CD4-positive, alpha-beta T cell treated with Interleukin-15 for 1 hour (primary cell): ENCODE measurements at places on chromosomes 2 and 18.
A peak's percentile ranks its signal among the peaks of the same experiment; 100 is the strongest.

GRCh38 chr18:7436166-7436565, 130.9 kb upstream of the PTPRM start:
- no peak for DNase-seq

DNA sequence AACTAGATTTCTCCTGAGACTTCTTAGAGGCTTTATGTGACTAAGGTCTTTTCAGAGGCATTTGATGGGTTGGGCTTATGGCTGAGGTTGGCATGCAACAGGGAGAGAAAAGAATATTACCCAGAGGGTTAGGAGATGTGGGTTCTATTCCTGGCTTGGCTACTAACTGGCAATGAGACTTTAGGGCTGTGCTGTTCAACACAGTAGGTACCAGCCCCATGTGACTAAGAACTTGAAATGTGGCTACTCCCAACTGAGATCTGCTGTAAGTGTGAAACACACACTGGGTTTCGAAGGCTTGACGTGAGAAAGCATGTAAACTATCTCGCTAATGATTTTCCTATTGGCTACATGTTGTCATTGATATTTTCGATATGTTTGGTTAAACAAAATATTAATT, 324.9 kb upstream of the SLC14A2 start:
- DNase-seq, result no peak

GRCh38 chr2:196137271-196137670, 34.1 kb downstream of the STK17B start:
- no peak for DNase-seq

DNA sequence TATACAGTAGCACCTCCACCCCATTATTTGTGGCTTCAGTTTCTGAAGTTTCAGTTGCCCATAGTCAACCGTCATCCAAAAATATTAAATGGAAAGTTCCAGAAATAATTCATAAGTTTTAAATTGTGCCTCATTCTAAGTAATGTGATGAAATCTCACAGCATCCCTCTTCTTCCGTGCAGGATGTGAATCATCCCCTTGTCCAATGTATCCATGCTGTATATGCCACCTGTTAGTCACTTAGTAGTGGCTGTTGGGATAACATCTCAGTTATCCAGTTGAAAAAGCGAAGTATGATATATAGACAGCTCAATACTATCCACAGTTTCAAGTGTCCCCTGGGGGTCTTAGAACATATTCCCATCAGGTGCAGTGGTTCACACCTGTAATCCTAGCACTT, 119.1 kb upstream of the OTX1 start:
- DNase-seq, result no peak

DNA sequence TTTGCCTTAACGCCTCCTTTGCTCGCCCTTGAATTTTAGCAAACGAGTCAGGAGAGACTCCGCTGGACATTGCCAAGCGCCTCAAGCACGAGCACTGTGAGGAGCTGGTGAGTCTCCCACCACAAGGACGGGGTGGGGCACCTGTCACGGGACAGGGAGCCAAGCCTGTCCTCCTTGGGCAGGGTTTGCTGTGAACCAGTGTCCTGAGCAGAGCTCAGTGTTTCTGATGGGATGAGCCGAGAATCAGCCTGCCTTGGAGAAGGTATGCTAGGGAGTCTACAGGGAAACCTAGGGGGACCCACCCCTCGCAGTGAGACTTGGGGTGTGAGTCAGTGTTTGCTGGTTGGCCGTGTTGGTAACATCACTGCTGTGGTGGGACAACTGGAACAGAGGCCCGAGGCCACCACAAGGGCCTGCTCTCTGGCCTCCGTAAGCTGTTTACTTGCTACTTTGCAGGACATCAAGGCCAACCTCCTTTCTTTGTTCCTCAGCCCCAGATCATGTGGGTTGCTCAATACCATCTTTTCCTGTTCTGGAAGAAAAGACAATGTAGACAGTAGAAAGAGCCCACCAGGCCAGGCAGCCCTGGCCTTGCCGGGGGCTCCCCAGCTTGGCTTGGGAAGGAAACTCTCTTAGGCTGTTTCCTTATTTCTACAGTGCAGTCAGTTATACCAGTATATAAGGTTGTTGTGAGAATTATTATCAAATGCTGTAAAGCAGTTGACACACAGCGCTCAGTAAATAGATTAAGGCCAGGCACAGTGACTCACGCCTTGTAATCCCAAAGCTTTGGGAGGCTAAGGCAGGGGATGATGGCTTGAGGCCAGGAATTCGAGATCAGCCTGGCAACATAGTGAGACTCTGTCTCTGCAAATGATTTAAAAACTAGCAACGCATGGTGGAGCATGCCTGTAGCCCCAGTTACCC, 42.4 kb downstream of the ITGB1BP1 start:
- DNase-seq, result no peak

GRCh38 chr2:24491542-24492420, 727 bp downstream of the NCOA1 start:
- DNase-seq, result peak; percentile 55

DNA sequence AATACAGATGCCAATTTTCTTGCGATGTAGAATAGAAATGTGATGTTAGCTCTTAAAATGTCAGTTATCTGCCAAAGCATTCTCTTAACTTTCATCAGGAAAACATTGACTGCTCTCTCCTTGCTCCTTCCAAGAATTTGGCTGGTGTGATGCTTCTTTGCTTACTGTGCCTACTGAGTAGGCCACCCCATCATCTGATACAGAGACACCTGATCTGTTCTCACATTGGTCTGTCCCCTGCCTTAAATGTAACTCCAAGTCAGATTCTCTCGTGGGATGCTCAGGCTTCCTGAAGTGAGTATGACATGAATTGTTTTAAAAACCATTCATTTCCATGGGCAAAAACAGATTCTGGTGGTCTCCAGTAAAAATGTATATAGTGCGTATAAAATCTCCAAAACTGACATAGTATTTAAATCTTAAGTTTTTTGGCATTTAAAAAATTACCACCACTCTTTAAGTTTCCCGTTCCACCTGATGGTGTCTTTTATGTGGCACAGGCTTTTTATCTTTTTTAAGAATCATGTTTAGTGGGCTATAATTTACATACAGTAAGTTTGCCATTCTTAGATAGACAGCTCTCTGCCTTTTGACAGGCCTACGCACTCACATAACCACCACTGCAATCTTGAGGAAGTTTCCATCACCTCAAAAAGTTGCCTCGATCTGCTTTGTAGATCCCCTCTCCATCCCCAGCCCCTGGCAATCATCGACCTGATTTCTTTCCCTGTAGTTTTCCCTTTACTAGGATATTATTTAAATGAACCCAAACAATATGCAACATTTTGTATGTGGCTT, 36.6 kb downstream of the UBE2F start:
- no peak for DNase-seq

DNA sequence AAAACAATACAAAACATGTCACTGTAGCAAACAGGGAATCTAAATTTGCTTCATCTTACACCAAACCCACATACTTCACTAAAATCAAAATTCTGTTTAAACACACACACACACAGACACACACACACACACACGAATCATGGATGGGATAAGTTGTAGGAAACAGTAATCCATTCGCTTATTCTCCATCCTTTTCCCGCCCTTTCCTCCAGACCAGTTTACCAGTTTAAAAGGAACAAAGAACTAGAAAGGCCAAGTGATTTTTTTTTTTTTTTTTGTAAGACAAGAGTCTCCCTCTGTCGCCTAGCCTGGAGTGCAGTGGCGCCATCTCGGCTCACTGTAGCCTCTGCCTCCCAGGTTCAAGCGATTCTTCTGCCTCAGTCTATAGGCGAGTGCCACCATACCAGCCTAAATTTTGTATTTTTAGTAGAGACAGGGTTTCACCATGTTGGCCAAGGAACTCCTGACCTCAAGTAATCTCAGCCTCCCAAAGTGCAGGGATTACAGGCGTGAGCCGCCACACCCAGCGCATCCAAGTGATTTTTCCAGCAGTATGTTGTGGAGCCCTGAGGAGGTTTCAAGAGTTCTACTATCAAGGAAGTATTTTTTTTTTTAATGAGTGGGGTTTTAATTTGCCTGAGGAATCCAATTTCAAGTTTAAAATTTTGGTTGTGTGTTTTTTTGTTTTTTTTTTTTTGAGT, 5.7 kb downstream of the PSME4 start:
- no peak for DNase-seq

DNA sequence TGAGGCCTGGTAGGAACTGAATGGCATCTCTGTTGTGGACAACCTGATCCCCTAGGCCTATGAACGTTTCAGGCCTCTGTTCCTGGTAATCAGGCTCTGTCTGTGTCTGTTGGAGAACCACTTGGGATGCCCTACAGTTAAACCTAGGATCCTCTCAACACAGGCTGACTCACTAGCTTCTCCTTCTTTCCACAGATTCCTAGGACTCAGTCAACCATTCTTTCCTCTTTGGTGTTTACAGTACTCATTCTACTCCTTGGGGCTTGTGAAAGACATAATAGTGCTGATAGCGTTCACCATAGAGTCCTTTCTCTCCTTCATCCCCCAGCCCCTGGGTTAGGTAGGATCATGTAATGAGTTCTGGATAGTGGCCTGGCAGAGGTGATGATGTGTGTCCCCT, 544.3 kb downstream of the METTL4 start:
- DNase-seq, result no peak

DNA sequence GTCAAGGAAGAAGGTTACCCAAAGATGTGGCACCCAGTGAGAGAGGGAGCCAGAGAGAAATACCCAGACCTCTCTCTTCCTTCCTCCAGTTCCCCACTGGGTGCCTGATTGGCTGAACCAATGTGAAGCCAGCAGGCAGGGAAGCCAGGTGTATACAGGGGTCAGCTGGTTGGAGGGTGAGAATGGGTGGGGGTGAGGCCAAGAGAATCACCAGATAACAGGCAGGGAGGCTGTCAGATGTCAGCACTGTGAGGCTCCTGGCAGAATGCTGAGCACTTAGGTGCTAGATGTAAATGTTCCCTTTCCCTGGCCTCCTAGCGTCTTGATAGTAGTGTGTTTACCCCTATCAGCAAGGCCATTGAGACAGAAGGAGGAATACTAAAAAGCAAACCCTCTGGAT, 104.0 kb upstream of the MGAT5 start:
- DNase-seq, result no peak

DNA sequence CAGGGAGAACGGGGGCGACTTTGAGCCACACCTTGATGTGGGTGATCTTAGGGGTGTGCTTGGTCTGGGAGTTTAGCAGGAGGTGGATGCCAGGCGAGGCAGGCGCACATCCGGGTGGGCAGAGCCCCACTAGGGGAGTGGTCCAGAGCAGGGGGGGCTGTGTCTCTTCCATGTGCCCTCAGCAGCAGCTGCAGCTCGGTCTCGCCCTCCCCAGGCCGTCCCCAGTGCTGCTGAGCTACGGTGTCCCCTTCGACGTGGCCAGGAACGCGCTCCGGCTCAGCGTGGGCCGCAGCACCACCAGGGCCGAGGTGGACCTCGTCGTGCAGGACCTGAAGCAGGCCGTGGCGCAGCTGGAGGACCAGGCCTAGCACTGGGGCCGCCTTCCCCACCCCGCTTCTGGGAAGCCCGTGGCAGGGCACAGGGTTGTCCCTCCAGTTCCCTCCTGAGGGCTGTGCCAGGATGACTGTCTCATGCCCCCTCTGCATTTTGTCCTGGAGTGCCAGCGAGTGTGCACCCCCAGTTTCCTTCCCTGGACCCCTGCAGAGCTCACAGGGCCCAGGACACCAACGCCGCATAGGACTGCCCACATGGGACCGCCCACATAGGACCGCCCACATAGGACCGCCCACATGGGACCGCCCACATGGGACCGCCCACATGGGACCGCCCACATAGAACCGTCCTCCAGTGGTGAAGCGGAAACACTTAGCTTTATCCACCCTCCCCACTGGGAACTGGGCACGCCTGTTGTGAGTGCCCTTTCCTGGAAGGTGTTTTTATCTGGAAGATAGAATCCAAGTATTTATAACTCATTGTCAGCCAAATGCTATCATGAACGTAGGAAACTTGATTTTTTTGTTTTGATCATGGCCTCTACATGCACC, 1.9 kb upstream of the ESPNL start:
- DNase-seq, result peak; percentile 47

DNA sequence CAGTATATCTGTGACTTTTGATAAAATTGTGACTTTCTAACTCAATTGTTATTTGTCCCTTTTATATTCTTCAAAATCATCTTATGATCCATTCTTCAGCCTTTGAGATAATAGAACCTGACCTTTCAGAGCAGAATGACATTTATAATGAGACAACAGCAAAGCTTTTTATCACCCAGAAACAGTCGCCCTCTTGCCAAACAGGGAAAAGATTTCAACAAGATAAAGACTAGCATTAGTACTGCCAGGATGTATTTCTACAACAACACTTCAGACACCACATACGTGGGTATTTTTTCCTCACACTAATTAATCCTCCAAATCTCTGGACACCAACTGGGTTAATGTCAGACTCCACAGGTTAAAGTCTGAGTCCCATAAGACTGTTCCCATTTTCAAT, 249.0 kb downstream of the ZNF804A start:
- DNase-seq, result no peak

GRCh38 chr2:236343400-236344161, 79.4 kb upstream of the ASB18 start:
- DNase-seq, result peak; percentile 34

DNA sequence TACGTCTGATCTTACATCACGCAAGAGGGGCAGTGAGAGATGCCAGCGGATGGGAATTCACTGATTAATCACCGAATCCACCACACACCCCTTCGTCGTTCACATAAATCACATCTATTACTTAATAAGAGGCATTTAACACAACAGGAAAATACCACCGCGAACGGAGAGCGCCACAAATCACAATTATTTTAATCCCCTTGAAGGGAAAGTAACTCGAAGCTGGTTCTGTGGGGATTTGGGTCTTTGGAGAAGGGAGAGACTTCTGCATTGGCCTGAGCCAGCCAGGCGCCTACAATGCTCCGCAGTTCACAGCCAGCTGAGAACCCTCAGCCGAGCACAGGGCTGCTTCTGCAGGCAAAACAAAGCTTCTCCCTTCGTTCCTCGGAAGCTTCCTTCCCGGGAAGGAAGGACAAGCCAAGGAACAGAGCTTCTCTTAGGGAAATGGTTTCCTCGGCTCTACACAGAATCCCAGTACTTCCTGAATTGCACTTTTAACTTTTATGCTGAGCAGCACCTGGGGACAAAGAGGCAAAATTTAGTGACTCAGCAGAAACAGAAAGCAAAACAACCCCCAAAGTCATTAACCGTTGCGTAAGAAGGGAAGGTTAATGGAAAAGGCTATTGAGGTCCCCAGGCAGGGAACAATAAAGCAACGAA, at the start of gene LRP1B:
TSS of gene LRP1B (minus strand) at position 7 of the 660 bp plus-strand sequence. CDS start 287 bp downstream, outside the sequence.
- no peak for DNase-seq
